ENCODE measurements at places on chromosomes 16 and 17.

DNA sequence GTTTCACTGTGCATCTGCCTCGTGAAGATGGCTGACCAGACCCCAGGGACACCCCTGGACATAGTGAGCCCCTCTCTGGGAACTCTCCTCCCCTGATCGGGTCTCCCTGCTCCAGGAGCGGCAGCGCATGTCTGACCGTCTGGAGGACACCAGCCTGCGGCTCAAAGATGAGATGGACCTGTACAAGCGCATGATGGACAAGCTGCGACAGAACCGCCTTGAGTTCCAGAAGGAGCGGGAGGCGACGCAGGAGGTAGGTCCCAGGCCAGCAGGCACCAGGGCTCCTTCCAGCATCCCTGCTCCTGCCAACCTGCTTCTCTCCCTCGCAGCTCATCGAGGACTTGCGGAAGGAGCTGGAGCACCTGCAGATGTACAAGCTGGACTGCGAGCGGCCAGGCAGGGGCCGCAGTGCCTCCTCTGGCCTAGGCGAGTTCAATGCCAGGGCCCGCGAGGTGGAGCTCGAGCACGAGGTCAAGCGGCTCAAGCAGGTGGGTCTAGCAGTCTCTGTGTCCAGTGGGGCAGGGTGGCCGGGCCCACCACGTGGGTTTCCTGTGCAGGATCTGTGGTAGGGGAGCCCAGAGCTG, 136.9 kb downstream of the RAB11FIP4 start:
- no peak for DNase-seq

- DNase-seq = no peak
These were observed 55.5 kb downstream of the COG7 start for GRCh38 chr16:23397464-23397863.

DNA sequence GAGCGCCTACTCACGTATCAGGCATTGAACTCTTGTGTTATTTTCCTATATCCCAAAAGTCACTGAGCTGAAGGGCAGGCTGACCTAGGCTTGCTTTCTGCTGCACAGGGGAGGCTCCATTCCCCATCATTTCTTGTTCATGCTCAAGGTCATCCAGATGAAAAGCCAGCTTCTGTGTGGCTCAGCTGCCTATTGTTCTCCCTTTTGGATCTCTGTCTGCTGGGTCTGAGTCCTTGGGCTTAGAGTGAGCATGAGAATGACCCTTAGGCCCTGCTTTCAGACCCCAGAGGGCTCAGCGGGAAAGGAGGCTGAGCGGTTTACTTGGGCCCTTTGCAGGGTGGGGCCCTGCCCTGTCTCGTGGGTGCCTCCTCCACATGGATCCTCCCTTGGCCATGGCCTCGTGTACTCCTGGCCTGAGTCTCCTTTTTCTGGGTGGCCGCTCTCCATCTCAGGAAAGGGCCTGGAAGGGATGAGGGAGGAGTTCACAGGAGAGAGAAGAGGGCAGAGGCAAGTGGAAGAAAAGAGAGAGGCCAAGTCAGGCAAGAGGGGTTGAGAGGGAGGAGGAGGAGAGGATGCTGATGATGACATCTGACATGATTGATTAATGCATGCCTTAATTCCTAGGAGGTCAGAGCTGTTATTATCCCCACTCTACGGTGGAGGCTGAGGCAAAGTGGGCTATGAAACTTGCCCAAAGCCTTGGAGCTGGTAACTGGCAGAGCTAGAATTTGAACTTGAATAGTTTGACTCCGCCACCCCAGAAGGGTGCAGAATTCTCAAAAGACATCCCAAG, 19.8 kb upstream of the MAP3K14 start:
- no peak for DNase-seq

- no peak for DNase-seq
These were observed 8.7 kb downstream of the EIF1 start for GRCh38 chr17:41697122-41697962.

GRCh38 chr17:1153795-1154546, 25.8 kb downstream of the ABR start:
- no peak for DNase-seq

DNA sequence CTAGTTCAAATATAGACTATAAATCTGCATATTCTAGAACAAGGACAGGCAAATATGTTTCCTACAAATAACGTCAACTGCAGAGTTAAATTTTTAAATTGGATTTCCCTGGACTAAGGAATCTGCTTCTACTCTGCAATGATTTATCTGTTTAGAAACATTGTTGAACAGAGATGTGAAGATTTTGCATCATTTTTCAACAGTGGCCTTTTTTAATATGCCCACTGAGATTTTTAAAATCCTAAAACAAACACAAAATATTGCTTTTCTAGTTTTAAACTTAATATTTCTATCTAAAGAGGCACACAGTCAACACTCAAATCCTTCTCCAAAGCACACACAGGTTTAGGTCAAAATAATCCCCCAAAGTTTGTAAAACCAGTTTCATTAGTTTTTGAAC, 23.7 kb upstream of the PMP22 start:
- DNase-seq = no peak

DNA sequence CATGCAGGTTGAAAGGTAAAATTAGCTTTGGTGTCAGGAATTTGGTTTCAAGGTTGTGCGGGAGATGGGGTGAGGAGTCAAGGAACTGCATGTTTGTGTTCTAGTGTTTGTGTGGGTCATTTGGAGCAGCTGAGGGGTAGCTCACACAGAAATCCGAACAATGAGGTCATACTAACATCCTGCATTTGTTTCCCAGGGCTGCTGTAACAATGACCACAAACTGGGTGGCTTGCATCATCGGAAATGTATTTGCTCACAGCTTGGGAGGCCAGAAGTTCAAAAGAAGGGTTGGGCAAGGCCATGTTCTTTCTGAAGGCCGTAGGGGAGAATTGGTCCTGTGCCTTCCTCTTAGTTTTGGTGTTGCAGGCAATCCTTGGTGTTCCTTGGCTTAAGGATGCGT, 287.4 kb downstream of the HAPSTR1 start:
- DNase-seq = no peak

DNA sequence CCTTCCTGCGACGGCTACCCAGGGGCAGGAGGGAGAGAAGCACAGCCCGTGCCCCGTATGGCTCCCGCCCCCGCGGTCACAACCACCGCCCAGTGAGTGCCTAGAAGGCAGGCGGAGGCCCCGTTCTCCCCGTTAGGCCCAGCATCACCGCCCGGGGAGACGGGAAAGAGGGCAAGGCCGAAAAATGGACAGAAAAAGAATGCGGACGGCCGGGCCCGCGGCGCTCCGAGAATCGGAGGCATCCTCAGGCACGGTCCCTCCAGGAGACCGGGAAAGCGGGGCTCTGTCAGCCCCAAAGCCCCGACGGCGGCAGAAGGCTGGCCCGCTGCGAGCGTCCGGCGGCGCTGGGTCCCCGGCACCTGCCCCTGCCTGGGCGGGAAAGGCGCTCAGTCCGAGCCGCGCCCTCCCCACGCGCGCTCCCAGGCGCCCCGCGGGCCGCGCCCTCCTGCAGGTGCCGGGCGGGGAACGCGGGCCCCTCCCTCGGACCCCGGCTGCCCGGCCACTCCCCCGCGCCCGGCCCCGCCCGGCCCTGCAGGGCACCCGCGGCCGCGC, 407 bp downstream of the MCRIP1 start:
- peak; percentile 49 for DNase-seq

GRCh38 chr17:15256689-15257088, 8.4 kb downstream of the PMP22 start:
- DNase-seq = no peak

- no peak for DNase-seq
These were observed 54.8 kb downstream of the VMP1 start for GRCh38 chr17:59762049-59762823.

GRCh38 chr16:2904922-2905240, 6.8 kb upstream of the FLYWCH1 start:
- no peak for DNase-seq

DNA sequence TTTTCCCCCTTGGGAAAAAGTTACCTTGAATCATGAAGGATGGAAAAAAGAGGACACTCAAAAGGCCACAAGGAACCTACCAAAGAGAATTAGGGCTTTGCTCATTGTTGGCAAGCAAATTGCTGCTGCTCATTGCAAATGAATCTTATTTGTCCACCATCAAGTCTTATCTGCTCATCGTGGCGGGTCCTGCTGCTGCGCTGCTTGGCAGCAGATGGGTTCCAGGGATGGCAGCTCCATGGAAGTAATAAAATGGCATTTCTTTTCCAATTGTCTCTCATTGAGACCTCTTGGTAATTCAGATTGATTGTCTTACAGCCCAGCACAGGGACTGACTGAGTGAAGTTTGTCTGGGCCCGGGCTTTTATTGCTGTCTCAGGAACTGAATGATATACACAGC, 118.7 kb downstream of the MRM1 start:
- no peak for DNase-seq

DNA sequence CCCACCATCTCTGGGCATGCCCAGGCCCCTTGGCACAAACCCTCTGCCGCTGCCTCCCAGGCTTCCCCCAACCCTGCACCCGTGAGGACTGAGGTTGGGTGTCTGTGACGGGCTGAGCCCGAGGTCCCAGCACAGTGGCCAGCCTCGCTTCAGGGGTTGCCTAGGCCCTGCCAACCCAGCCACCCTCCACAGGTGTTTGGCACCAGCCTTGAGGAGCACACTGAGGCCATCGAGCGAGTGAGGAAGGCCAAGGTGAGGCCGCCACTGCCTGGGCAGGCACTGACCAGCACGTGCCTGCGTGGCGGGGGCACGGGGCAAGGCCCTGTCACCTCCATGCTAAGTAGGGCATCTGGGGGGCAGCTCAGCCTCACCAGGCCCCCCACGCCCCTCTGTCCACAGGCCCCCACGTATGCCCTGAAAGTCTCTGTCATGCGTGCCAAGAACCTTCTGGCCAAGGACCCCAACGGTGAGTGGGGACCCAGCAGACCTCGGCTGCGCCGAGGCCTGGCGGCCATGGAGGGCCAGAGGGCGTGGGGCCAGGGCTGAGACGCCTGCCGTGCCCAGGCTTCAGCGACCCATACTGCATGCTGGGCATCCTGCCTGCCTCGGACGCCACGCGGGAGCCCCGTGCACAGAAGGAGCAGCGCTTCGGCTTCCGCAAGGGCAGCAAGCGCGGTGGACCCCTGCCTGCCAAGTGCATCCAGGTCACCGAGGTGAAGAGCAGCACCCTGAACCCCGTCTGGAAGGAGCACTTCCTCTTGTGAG, 7.5 kb downstream of the BAIAP3 start:
- no peak for DNase-seq

- DNase-seq = no peak
These were observed 8.0 kb downstream of the TRPV2 start for GRCh38 chr17:16423226-16423872.

DNA sequence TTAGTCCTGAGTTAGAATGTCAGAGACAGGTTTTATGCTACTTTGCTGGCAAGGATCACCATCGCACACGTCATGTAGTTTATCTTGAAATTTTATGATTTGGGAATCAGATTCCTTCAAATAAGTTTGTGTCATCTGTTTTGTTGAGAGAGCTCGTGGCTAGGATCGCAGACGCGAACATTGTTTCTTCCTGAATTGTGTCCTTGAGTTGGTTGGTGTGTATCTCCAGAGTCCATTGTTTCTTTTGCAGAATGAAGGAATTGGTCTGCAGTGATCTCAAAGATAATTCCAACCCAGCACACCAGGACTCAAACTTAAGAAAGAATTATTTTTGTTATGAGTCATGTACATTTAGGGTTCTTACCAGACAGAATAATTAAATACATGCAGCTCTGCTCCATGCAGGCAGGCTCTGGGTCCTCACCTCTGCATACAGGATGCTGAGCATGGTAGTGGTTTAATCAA, 51.6 kb downstream of the PRKCA start:
- DNase-seq = no peak

GRCh38 chr17:6442775-6443174, 1.5 kb upstream of the PIMREG start:
- no peak for DNase-seq

DNA sequence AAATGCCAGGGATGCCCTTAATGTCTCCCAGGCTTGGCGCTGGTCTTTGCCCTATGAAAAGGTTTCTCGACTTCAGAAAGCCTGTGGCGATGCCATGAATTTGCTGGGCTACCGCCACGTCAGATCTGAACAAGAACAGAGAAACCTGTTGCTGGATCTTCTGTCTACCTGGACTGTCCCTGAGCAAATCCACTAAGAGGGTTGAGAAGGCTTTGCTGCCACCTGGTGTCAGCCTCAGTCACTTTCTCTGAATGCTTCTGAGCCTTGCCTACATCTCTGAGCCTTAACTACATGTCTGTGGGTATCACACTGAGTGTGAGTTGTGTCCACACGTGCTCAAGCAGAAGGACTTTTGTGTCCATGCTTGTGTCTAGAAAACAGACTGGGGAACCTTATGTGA, 11.4 kb downstream of the CHST4 start:
- DNase-seq = peak; percentile 19

GRCh38 chr16:6286176-6286575, 1046.5 kb upstream of the RBFOX1 start:
- DNase-seq = no peak

DNA sequence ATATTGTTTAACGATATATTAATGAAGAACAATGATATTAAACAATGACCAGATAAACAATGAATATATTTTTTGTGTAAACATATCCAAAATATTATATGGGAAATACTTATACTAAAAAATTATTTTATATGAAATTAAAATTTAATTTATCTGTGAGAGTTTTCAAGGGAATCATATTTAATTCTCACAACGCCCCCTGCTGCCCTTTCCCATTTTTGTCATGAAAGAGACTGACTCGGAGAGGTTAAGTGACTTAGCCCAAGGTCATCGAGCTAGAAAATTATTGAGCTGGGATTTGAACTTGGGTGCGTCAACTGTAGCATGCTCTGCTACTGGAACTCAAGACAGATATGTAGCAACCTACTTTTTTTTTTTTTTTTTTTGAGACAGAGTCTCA, 7.2 kb upstream of the MYCBPAP start:
- peak; percentile 31 for DNase-seq

DNA sequence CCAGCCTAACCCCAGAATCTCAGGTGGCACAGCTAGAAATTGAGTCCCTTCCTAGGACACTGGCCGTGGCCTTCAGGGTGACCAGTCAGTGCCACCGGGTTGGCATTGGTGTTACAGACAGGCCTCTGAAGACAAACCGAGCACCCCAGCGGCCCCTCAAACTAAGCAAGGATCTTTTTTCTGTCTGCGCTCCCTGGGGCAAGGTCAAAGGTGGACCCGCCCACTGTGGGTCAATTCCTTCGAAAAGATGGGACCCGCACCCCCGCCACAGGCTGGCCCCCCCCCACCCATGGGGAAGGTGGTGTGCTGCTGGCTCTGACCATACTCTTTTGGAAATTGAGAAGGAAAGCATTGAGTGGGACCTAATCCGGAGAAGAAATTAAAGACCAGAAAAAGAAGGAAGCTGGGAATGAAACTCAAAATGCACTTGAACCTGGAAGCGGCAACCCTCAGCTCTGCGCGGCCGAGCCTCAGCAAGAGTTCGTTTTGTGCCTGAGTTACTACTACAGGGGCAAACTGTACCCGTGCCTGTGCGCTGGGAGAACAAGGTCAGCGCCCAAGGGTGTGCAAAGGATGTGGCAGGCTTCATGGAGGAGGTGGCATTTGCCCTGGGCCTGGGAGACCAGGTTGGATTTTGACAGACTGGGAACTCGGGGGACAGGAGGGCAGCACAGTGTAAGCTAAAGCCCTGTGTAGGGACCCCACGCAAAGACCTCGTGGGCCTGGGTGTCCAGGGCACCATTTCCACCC, 20.4 kb downstream of the TMC6 start:
- no peak for DNase-seq
